ENCODE measurements at places on chromosomes 7 and 10.
A peak's percentile ranks its signal among the peaks of the same experiment; 100 is the strongest.

- DNase-seq = no peak
Measured at GRCh38 chr10:10699427-10699826, 318.2 kb upstream of the CELF2 start.

GRCh38 chr10:30062582-30062981 lies 3.2 kb upstream of the JCAD start:
- DNase-seq = no peak

DNA sequence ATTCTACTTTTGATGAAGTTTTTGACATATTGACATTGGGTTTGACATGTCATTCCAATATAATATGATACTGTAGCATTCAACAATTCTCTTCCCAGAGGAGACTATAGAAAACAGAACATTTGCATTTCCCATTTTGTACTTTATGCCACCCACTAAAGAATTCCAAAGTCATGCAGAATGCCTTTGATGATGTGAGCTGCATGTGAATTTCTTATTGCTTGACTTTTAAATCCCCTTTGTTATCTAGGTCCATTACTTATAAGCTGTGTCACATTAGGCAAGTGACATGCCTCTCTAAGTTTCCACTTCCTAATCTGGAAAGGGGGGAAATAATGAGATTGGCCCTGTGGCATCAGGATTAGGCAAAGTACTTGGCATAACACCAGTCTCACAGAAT lies 436.7 kb downstream of the AUTS2 start:
- no peak for DNase-seq

- DNase-seq = peak; percentile 82
Measured at GRCh38 chr7:26078437-26079336, 73.3 kb upstream of the NFE2L3 start.

DNA sequence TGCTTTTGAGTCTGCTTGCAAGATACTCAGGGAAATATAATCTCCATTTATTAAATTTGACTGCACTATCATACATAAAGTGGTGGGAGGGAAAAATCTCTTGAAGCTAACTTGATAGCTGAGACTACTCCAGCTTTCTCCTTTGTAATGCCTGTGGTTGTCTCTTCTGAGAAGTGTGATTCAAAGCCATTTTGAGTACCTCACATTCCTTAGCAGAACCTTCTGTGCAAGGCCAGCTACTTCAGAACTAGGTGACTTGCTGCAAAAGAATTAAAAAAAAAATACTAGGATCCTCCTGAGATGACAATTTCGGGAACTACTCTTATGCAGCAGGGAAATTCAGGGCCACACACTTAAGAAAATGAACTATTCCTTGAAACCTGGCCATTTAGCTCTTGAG lies 294.8 kb downstream of the MDFIC start:
- no peak for DNase-seq

- DNase-seq = no peak
Measured at GRCh38 chr7:43749383-43749940, 9.0 kb upstream of the BLVRA start.

DNA sequence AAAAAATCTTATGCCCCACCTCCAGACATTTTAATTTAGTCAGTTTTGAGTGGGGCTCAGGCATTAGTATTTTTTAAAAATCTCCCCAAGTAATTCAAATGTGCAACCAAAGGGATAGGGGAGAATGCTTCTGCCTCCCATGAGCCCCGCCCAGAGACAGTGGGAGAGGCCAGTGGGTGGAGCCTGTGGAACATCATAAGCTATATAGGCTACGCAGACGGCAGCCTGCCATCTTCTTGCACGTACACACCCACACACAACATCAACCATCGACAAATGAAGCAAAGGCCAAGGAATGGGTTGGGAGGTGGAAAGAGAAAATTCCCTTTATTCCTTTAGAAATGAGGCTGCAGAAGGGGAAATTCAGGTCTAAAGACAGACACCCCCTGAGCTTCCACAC lies 25.2 kb downstream of the CREB3L2 start:
- DNase-seq = no peak

DNA sequence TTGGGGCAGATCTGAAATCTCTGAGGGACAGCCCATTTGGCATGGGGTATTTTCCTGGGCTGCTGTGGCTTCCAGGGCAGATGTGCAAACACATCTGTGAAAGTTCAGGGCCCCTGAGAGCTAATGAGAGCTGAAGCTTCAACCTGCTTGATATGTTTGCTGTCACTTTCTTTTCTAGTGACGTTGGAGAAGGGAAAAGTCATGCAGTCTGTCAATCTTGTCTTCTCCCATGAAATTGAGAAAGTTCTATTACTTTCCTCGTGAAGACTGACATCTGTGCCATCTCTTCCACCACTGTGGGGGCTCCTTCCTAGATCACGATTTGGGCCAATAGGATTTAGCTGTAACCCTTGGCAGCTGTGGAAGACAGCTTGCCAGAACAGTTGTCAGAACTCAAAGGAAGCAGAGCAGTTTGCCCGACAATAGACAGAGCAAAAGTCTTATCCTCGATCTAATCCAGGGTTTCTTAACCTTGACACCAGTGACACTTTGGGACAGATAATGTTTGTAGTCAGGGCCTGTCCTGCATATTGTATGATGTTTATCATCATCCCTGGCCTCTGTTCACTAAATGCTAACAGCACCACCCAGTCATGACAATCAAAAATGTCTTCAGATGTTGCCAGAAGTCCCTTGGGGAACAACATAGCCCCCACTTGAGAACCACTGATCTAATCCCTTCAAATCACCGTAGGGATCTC lies 586.5 kb downstream of the LRMDA start:
- DNase-seq = no peak

DNA sequence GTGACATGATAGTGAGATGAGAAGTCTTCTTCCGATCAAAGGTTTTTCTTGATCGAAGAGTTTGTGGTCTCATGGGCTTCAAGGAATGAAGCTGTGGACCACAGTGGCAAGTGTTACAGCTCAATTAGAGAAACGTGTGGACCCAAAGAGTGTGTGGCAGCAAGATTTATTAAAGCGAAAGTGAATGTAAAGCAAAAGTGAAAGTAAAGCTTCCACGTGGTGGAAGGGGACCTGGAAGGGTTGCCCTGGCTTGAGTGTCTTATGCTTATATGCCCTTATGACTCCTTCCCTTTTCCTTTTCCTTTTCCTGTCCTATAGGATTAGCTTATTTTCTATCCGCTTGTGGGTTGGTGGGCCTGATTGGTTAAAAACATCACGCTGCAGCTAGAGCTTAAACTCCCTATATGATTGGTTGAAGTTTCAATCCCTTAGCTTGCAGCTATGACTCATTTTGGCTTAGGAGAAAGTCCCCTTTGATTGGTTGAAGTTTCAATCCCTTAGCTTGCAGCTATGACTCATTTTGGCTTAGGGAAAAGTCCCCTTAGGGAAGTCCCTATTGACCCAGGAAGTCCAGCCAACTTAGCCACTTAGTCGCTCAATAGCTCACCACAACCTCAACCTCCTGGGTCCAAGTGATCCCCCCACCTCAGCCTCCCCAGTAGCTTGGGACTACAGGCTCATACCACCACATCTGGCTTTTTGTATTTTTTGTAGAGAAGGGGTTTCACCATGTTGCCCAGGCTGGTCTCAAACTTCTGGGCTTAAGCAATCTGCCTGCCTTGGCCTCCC lies 34.7 kb downstream of the MRPS24 start:
- DNase-seq = no peak

DNA sequence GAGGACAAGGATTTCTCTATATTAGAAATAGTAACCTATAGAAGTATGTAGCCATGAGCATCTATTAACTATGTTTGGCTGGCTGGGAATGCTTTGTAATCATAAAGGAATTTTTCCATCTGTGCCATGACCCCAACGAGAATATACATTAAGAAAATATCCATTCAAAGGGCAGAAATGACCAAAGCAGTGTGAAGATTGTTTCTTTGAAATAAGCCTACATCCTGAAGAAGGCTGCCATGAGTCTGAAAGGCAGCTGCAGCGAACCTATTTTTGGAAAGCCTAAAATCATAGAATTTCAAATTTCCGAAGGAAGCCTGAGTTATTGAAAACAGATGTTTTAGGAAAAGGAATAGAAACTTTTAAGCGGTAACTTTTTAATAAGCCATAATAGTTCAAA lies 244.2 kb upstream of the FOXK1 start:
- no peak for DNase-seq

GRCh38 chr10:7811000-7811399 lies 7.3 kb upstream of the TAF3 start:
- DNase-seq = no peak

DNA sequence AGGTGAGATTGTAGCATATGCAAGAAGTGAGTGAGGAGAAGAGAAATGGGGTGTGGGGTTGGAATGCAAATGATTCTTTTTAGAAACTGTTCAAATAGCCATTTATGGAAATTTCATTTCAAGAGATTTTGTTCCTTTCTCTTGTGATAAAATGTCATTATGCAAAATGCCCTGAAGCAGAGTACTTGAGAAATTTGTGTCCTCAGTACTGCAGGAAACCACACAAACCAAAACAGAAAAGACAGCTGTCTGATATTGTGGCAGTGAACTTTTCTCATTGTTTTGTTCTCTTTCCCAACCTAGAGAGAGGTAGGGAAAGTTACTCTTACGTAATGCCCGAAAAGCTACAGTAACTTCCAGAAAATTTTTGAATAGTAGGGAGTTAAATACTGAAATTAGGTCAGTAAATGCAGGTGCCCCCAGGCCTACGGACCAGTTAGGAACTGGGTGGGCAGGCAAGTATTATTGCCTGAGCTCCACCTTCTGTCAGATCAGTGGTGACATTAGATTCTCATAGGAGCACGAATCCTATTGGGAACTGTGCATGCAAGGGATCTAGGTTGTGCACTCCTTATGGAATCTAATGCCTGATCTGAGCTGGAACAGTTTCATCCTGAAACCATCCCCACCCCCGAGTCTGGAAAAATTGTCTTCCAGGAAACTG lies 34.0 kb downstream of the DLD start:
- DNase-seq = no peak

DNA sequence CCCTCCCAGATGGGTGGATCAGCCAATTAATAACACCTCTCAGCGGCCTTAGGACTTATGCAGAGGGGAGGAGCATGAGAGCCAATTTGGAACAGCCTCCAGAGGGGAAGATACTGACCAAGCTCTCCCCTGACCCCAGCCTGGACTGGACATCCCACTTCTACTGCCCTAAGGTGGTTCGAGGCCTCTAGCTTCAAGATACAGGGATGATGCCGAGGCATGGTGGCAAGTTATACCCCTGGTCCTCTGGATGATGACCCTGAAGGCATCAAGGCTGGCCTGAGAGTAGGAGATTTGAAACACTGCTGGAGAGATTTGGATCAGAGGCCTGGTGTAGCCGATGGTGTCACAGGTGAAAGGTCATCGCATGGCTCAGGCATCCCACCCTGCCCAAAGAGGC lies 3.2 kb downstream of the CDH23 start:
- no peak for DNase-seq

GRCh38 chr10:4035599-4035945 lies 250.6 kb upstream of the KLF6 start:
- no peak for DNase-seq

DNA sequence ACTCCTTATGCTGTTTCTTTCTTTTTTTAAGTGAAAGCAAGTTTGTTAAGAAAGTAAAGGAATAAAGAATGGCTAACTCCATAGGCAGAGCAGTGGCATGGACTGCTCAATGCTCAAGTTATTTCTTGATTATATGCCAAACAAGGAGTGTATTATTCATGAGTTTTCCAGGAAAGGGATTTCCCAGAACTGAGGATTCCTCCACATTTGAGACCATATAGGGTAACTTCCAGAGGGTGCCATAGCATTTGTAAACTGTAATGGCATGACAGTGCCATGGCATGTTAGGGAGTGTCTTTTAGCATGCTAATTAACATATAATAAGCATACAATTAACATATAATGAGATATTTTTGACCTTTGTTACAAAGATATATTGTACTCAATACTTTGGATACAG lies 1034.5 kb upstream of the PHF14 start:
- no peak for DNase-seq

DNA sequence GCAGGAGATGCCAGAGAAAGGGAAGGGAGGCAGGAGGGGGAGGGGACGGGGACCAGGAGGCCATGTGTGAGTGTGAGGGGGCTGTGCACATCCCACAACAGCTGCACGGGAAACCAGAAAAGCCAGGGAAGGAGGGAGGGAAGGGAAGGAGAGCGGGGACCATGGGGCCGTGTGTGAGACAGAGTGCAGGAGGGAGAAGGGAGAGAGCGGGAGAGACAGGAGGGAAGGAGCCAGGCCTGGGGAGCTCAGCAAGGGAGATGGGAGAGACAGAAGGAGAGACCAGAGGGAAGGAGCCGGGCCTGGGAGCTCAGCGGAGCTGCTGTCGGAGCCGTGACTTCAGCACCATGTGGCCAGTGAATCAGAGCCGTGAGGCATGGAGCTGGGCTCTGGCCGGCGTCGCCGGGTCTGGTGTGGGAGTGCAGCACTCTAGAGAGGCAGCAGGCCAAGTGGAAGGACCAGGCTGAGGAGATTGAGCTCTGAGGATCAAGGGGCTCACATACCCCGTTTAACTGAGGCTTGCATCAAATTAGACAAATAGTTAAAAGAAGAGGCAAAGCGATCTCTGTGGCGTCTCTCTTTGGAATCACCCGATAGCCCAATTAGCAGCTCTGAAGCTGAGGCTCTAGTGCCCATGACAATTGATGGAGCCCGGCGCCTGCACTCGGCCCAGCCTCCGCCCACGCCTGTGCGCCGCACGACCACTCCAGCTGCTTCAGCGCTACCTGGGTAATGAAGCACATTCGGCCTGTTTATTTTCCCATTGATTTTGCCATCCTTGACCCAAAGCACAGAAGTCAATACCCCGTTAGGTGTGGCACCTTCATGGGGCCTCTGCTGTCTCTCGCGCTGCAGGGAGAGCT lies 150.4 kb downstream of the MAD1L1 start:
- DNase-seq = no peak

DNA sequence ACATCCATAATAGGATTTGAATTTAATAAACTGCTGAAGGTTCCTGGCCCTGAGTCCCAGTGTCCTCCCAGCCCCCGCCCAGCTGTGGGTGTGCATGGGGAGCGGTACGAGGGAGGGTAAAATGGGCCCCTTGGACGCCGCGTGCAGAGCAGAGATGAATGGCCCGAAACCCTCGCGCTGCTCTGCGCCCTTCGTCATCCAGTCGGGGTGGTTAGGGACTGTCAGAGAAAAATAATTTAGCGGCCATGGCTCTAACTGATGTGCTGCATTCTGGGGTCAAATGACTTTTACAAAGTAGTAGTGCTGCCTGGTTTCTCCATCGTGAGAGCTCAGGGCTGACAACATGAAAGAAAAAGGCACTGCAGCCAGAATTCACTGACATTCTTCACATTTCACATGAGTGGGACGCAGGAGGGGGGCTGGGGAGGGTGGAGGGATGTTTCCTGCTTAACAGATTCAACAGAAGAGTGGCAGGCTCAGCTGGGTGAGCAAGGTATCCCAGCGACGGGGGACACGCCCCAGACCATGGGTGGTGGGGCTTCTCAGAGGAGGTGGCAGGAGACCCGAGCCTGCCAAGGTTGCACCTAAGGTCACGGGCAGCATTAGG lies 304.5 kb downstream of the WDR37 start:
- DNase-seq = no peak

All from activated naive CD4-positive, alpha-beta T cell (primary cell).